ENCODE measurements at places on chromosomes 4 and X. TPM values are rescaled to one million over a fixed set of nuclear protein-coding genes. Genes with fewer than 3 reads are reported as not detected.

GRCh38 chrX:29604381-29604780 is 611.0 kb upstream of the MAGEB2 start:
- no peak overlapping the region for H3K27ac ChIP-seq
- H3K4me1 ChIP-seq = no peaks in the 10 kb centered on the region
- no peaks in the 10 kb centered on the region for H3K27me3 ChIP-seq

- H3K27me3 ChIP-seq = no peaks in the 10 kb centered on the region
- H3K4me3 ChIP-seq = no peak overlapping the region
- peaks cover 6% of the 10 kb centered on the region for H3K4me1 ChIP-seq
- no peaks in the 10 kb centered on the region for H3K36me3 ChIP-seq
These were observed 80.3 kb downstream of the PPEF2 start for GRCh38 chr4:75821966-75822365.

- peak overlapping the region; percentile 0 for H3K4me3 ChIP-seq
- H3K27me3 ChIP-seq = no peaks in the 10 kb centered on the region
- DNase-seq = no peak
- peak overlapping the region; percentile 88 for H3K27ac ChIP-seq
- H3K4me1 ChIP-seq = peaks cover 96% of the 10 kb centered on the region
- H3K36me3 ChIP-seq = no peaks in the 10 kb centered on the region
These were observed 125.1 kb downstream of the CAMK2D start for GRCh38 chr4:113636438-113636818.

GRCh38 chr4:89099034-89099433 is 12.3 kb upstream of the TIGD2 start:
- H3K4me3 ChIP-seq = no peak overlapping the region
- H3K27me3 ChIP-seq = no peaks in the 10 kb centered on the region
- H3K27ac ChIP-seq = no peak overlapping the region
- no peak for DNase-seq

DNA sequence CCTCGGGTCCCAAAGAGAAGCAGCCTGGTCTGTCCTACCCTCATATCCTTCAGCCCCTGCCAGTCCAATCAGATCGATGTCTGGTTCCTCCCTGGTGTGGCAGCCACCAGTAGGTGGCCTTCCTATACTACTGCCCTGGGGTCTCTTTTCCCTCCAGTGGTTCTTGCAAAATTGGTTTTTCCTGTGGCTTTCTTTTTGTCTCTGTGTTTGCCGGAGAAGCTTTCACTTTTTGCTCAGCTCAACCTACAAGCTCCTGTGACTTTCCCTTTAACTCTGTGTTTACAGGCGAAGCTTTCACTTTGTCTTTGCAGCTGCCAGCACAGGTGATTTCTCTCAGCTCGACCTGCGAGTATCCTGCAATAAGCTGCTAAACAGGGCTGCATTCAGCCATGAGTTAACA is 46.8 kb downstream of the UGT2A3 start:
- no peak for DNase-seq
- H3K27ac ChIP-seq = no peak overlapping the region
- H3K36me3 ChIP-seq = no peaks in the 10 kb centered on the region
- H3K4me3 ChIP-seq = no peak overlapping the region
- H3K4me1 ChIP-seq = no peaks in the 10 kb centered on the region

DNA sequence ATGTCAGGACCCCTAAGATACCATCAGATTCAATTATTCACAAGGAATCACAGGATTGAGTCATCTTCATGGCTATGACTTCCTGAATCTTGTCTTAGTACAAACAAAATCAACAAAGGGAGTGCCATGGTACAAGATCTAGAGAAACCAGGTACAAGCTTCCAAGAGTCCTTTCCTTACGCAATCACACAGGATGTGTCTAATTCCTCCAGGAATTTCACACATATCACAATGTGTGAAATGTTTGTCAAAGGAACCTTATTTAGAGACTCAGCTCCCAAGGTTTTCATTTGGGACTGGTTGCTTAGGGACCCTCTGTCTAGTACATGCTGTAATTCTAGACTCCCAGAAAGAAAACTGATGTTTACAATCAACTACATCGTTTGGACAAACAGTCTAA is 83.0 kb downstream of the MAB21L2 start:
- H3K36me3 ChIP-seq = no peaks in the 10 kb centered on the region
- DNase-seq = no peak
- no peak overlapping the region for H3K27ac ChIP-seq
- no peaks in the 10 kb centered on the region for H3K4me1 ChIP-seq

DNA sequence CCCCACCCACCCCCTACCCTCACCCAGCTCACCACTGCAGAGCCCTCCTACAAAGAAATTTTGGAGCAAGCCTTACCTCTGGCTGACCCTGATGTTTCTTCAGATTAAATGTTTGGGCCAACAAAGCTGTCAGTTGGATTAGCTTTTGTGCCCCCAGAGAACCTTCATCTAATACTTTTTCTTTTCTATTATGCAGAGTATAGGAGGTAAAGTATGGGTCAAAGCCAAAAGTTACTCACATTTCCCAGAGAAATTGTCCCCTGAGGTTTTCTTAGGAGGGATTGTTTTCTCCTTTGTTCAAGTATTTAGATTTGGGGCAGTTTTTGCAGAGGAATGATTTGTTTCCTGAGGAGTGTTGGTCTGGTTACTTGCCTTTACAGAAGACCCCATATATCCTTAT is 69.5 kb downstream of the AASDH start:
- no peak overlapping the region for H3K27ac ChIP-seq
- H3K4me3 ChIP-seq = no peak overlapping the region
- no peaks in the 10 kb centered on the region for H3K36me3 ChIP-seq
- no peaks in the 10 kb centered on the region for H3K27me3 ChIP-seq
- H3K4me1 ChIP-seq = no peaks in the 10 kb centered on the region

DNA sequence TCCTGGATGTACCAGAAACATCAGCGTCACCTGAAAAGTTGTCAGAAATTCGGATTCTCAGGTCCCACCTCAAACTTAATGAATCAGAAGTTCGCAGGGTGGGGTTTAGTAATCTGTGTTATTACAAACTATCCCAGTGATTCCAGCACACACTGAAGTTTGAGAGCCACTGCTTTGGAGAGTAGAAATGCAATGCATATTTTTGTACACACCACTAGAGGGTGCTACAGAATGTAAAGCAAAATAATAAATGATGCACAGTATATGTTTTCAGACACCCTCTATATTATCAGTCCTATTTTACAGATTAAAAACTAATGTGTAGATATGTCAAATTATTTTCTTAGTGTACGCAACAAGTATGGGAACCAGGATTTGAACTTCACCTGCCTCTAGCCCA is 2.4 kb upstream of the MORF4L2 start:
- peaks cover 11% of the 10 kb centered on the region for H3K36me3 ChIP-seq
- peak overlapping the region; percentile 98 for H3K27ac ChIP-seq
- no peak overlapping the region for H3K4me3 ChIP-seq
- H3K4me1 ChIP-seq = peaks cover 20% of the 10 kb centered on the region
- no peak for DNase-seq
- H3K27me3 ChIP-seq = no peaks in the 10 kb centered on the region

DNA sequence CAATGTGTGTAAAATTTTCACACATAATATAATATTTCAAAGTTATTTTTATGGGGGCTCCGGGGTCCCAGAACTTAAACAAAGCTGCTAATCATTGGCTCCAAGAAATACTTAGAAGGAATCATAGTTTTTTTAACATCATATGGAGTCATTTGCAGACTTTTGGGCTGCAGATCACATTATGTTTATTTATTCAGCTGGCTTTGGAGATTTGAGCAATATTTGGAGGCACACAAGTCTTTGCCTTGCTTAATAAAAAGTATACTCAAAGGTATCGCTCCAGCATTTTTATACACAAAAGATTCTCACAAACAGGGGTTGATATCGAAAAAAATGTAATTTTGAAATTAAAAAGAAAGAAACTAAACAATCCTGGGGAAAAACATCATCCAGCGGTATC is 382.5 kb upstream of the TENM3 start:
- H3K27me3 ChIP-seq = no peaks in the 10 kb centered on the region
- H3K4me3 ChIP-seq = no peak overlapping the region
- H3K4me1 ChIP-seq = peaks cover 13% of the 10 kb centered on the region
- H3K36me3 ChIP-seq = no peaks in the 10 kb centered on the region
- no peak overlapping the region for H3K27ac ChIP-seq

- peak; percentile 14 for DNase-seq
- H3K36me3 ChIP-seq = no peaks in the 10 kb centered on the region
- H3K4me3 ChIP-seq = no peak overlapping the region
- H3K4me1 ChIP-seq = no peaks in the 10 kb centered on the region
These were observed 1206.0 kb upstream of the ADGRL3 start for GRCh38 chr4:59994118-59994517.

- peaks cover 83% of the 10 kb centered on the region for H3K36me3 ChIP-seq
- no peak overlapping the region for H3K27ac ChIP-seq
- no peak overlapping the region for H3K4me3 ChIP-seq
- H3K27me3 ChIP-seq = no peaks in the 10 kb centered on the region
- no peak for DNase-seq
- H3K4me1 ChIP-seq = no peaks in the 10 kb centered on the region
These were observed 9.0 kb downstream of the MPC1L start for GRCh38 chrX:40632199-40632598.

USP17L20 gene
- not detected for total RNA-seq

DSPP gene
- not detected for total RNA-seq

DCAF8L2 gene
- total RNA-seq = not detected

TMEM255A gene
- 0.38 TPM for total RNA-seq

VCX2 gene
- total RNA-seq = not detected

Measured in left ventricle myocardium inferior (tissue), 1 donor.